Stimulated activated CD8-positive, alpha-beta memory T cell treated with anti-CD3 and anti-CD28 coated beads, Interleukin-2, amount 100 ng/mL, for 48 hours (primary cell): ENCODE measurements at places on chromosomes 6 and 20.

- no peak for DNase-seq
Measured at GRCh38 chr20:11917663-11918062, at the start of gene BTBD3. Gene BTBD3, plus strand, starts transcription at chr20:11917893. Its CDS starts 383 bp downstream, at chr20:11918276.

DNA sequence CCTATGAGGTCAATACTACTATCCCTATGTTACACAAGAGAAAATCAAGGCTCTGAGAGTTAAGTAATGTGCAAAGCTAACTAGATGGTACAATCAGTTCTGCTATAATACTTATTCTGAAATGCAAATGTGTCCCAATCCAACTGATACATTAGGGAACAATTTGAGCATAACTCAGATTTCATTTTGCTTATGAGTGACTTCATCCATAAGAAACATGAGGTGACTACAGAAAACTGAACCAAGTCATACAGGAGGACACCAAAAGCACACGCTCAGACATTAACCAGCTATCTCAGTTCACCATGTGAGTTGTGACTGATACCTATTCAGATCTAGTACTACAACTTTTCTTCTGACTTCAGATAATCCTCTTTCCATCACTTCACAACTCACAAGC is 179.9 kb upstream of the RUNX2 start:
- no peak for DNase-seq

GRCh38 chr6:35543459-35544193 is 30.9 kb upstream of the TULP1 start:
- no peak for DNase-seq

DNA sequence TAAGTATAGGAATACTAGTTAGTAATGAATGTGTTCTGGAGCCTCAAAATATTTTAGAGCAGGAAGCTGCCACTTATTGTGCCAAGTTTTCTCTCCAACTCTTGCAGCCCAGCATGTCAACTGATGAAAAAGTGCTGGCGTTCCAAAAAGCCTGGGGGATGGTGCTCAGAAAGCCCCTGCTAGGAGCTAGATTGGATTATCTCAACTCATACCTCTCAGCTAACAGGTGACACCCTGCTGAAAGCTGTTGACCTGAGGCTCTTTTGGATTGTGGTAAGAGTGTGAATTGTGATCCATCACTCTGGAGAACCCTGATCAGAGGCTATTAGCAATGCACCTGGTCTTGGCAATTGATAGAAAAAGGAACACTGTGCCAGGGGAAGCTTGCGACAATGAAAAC is 580.4 kb downstream of the EYS start:
- DNase-seq, result no peak

GRCh38 chr6:45742591-45742990 is 273.1 kb downstream of the CLIC5 start:
- no peak for DNase-seq

- no peak for DNase-seq
Measured at GRCh38 chr6:16800341-16800740, 39.1 kb upstream of the ATXN1 start.

DNA sequence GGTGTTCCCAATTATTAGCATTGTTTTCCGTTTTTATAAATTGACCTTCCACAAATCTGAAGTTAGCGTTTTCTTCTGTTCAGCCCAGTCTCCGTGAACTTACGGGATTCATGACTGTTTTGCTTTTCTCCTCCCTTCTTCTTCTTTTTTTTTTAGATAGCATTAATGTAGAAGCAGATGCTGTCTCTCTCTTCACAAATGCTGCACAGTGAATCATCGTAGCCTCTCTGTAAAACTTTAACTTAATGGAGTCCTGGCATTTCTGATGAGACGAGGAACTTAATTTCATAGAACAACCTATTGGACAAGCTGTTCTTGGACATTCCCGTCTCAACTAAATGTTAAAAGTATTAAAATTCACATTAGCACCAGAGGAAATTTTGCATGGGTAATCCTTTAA is 138.0 kb upstream of the EEF1E1 start:
- no peak for DNase-seq

DNA sequence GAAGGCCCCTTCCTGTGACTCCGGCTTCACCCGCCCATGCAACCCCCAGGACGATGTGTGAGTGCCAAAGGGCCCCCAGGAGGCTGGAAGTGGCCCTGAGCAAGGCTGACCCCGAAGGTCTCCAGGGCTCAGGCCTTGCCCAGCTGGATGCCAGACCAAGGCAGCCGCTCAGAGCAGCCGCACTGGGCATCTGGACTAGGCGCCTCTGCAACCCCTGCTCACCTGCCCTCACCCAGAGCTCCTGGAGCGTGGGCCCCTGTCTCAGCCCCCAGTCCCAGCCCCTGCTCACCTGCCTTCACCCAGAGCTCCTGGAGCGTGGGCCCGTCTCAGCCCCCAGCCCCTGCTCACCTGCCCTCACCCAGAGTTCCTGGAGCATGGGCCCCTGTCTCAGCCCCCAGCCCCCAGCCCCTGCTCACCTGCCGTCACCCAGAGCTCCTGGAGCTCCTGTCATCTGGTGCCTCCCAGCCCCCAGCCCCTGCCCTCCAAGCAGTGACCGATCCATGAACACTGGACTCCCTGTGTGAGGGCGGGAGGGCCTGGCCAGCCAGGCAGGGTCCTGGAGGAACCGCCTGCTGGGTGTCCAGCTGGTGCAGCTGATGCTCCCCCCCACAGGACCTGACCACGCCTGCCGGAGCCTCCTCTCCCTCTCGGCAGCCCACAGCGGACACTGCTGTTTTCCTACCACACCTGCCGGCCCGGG is 1.1 kb downstream of the SRMS start:
- no peak for DNase-seq

- DNase-seq, result no peak
Measured at GRCh38 chr6:138821519-138821918, 25.6 kb downstream of the ECT2L start.

- DNase-seq, result no peak
Measured at GRCh38 chr6:36136034-36136433, 5.7 kb downstream of the MAPK13 start.

- no peak for DNase-seq
Measured at GRCh38 chr20:401682-402495, 6.2 kb upstream of the RBCK1 start.

DNA sequence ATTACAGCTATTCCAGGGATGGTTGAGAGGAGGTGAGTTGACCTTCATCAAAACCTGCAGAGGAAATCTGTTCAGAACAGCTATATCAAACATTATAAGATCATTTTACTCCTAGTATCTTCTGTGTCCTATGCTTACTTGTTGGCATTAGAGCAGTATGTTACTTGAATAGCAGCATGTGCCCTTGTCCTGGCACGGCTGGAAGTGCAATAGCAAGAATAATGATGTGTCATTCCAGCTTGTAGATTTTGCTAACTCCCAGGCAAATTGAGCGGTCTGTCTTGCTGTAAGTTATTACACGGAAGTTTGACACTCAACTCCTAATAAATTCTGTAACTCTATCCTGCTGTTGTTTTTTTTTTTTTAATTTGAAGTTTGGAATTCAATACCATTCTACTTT is 385.5 kb downstream of the TENT5A start:
- DNase-seq, result no peak

- no peak for DNase-seq
Measured at GRCh38 chr20:6765469-6766058, 1.9 kb upstream of the BMP2 start.
